ENCODE measurements at places on chromosomes 1 and 21.

GRCh38 chr21:43201491-43201890, 32.7 kb downstream of the CRYAA start:
- no peak for DNase-seq

- no peak for DNase-seq
These were observed 388.4 kb downstream of the DISC1 start for GRCh38 chr1:232014941-232015340.

- no peak for DNase-seq
These were observed 97.4 kb upstream of the HP1BP3 start for GRCh38 chr1:20884513-20884912.

DNA sequence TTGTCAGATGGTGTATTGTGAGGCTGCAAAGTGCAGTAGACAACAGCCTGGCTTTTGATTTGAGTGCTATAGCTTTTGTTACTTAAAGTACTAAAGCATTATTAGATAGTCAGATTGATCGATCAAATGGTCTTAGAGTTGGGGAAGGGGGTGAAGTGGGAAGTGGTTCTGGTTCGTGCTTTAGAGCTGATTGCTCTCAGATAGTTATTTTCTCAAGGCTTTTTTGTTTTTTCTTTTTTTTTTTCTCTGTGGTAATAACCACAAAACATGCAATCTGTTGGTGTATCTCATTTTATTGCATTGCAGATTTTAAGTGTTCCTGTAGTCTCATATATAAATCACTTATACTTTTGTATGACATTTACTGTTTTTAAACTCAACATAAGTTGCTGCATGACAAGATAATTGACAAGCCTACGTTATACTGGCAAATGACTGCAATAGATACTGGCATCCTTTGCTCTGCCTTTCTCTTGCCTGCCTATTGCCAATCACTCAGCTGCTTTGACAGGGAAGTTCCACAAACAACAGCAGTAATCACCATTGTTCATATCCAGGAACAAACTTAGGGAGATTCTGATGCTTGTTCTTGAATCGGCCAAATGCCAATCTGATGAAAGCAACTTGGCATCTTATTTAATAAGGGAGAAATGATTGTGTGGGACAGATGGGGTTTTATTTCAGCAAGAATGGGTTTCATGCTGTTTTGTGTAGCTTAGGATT, 125.0 kb upstream of the B3GALT2 start:
- no peak for DNase-seq

GRCh38 chr1:235313262-235313661, 14.7 kb downstream of the ARID4B start:
- no peak for DNase-seq

- DNase-seq: no peak
These were observed 729.5 kb upstream of the ADGRL2 start for GRCh38 chr1:81071072-81071858.

Measured in left renal cortex interstitium (tissue), 4 donors.